ENCODE measurements at places on chromosomes 11 and 22. TPM values are rescaled to one million over a fixed set of nuclear protein-coding genes. Genes with fewer than 3 reads are reported as not detected.

Gene KDELR3
- polyA plus RNA-seq: 11.0 TPM

GRCh38 chr11:43377389-43377788 lies 18.7 kb downstream of the TTC17 start:
- no peak for DNase-seq

DNA sequence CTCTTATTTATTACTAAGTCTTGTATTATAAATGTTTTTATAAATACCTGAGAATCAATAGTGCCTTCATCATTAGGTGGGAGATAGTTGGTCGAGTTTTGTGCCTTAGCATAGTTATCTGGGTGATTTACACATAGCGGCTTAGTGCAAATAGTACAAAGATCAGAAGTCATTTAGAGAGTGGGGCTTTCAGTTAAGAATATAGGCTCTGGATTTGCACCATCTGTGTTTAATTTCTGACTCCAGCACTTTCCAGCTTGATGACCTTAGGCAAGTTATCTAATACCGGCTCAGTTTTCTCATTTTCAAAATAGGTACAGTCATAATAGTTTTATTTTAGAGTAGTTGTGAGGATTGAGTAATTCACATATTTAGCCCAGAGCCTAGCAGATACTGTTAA lies 26.4 kb downstream of the PDE3B start:
- DNase-seq: no peak

- no peak for DNase-seq
Measured at GRCh38 chr11:1748636-1749394, 1.6 kb downstream of the IFITM10 start.

GRCh38 chr11:59192446-59193020 lies 20.2 kb downstream of the MPEG1 start:
- no peak for DNase-seq

Gene OR52E5
- polyA plus RNA-seq: not detected

DNA sequence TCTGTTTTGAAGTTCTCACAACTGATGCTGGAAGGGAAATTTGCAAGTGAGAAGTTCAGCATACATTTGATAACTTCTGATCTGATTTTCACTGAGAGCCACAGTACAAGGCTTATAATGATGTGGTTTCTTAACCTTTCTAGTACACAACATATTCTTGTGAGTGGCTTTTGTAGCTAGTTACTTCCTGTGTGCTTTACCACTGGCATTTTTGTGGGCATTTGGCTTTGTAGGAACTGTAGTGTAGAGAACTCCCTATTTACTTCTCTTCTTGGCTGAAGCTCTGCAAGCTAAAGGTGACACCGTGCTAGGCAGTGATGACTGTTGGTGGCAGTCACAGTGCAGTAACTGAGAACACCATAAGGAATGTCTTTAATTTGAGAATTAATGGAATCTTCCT lies 14.9 kb downstream of the USP47 start:
- no peak for DNase-seq

DNA sequence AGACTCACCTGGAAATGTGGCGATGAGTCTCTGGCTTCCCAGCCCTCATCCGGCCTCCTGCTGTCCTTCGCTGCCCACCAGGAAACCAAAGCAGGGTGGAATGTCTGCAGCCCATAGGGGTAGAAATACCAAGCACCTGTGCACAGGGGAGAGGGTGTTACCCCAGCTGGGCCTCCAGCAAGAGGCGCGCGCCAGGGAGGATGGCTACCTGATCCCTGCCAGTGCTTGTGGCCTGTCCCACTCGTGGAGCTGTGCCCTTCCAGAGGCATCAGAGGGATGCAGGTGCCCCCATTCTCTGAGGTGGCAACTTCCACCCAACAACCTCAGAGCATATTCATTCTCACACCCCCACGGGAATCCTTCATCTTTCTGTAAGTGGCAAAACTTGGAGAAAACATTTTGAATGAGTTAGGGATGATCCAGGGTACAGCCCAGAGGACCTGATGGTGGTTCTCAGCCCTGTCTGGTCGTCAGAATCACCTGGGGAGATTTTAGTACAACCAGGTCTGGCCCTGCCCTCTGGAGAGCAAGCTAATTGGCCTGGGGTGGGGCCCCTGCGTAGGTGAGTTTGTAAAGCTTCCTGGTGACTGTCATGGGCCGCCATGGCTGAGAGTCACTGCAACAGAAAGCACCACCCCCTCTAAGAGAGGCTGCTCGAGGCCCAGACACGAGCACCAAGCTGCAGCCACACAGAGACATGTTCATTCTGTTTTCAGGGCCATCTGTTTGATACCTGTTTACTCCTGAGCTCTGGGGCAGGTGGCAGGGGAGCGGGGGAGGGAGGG lies 9.9 kb downstream of the SUN2 start:
- DNase-seq: no peak

Gene OR51B4
- 0.35 TPM for polyA plus RNA-seq

Gene CKAP5
- polyA plus RNA-seq: 124 TPM

- DNase-seq: peak; percentile 86
Measured at GRCh38 chr11:1401656-1402221, 12.0 kb downstream of the BRSK2 start.

DNA sequence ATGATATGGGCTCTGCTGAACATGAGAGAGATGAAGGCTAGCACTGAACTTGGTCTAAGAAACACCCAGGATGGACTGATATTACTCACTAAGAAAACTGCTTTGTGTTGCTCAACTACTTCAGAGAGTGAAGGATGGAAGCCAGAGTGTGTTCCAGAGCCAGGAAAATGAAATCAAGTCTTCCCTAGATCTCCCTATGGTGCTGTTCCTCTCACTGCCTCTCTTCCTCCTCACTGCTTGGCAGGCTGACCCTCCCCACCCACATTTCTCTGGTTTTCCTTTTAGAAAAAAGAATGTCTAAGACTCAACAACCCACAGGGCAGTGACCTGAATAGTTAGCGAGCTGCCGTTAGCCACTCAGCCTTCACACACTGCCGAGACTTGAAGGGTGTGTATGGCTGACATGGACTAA lies 65.6 kb downstream of the CCDC81 start:
- DNase-seq: no peak

DNA sequence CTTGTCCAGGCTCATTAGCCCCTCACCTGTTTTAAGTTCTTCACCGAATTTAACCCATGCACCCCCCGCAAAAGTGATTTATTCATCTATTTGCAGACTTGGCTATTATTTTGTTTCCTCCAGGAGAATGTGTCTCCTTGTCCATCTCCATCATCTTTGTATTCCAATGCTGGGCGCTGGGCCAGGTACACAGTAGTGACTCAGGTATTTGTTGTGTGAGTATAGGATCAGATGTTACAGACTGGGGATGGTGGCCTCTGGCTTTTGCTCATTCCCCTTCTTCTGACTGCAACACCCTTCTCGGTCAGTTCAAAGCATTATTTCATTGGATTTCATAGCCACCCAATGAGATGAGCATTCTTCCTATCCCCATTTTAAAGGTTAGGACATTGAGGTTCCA lies 408.2 kb downstream of the MN1 start:
- no peak for DNase-seq

- no peak for DNase-seq
Measured at GRCh38 chr11:37786214-37786755, 1188.2 kb upstream of the RAG2 start.

DNA sequence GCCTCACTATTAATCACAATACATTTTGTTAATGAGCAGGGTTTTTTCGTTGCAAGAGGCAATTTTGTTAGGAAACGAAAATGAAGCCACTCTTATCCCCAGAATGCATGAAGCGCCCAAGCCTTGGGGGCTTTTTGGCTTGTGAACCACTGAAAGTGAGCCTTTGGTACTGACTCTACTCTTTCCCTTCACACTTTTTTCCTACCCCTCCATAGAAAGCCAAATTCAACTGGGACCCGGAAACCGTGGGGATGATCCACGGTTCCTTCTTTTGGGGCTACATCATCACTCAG lies 4.8 kb downstream of the SLC17A6 start:
- no peak for DNase-seq

Gene E2F8
- polyA plus RNA-seq: 11.4 TPM

DNA sequence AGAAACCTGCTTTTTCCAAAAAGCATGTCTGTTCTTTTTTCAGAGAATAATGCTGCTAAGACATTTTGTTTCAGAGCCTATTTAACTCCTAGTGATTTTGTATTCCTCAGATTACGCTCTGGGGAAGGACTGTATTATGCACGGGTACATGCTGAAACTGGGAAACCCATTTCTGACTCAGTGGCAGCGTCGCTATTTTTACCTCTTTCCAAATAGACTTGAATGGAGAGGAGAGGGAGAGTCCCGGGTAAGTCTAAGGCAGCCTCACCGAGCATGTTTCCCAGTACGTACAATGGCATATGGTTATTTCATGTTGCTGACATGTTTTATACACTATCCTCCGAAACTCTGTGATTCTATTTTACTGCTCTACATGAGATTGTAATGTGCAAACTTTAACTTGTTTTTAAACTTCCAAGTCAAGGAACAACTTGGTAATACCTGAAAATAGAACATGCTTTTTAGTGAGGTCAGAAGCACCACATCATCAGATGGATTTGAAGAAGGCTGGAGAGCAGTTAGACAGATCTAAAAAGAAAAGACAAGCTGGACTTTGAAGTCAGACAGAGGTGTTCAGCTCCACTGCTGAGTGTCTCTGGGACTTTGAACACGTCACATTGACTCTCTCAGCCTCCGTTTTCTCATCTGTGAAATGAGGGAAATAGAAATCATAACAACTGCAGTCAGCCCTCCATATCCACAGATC lies 23.7 kb upstream of the MYO18B start:
- DNase-seq: no peak

DNA sequence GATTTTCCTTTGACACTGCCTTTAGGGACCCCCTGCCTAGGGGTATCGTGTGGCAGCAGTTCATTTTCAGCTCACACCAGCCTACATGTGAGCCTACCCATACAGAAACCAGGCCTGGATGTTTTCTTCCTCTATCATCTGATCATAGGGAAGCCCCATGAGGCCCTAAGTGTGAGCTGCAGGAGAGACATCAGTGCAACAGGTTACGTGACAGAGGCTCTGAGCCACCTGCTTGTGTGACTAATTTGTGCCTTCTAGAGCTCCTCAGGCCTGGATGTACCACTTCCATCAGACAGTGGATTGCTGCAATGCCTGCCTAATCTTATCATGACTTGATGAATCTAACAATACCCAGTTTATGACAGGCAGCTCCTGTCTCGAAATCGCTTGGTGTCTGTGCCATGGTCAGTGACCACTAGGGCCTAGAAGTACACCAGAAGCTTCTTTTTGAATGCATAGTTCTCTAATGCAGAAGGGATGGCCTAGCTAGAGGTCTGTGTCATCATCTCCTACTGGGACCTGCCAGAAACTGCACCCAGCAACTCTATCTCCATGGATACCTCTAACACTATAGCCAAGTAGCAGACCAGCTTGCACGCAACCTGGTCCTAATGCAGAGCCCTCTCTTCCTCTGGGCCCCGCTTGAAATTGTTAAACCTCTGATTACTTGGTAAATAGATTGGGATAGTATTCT lies 109.7 kb upstream of the CLPB start:
- DNase-seq: no peak

DNA sequence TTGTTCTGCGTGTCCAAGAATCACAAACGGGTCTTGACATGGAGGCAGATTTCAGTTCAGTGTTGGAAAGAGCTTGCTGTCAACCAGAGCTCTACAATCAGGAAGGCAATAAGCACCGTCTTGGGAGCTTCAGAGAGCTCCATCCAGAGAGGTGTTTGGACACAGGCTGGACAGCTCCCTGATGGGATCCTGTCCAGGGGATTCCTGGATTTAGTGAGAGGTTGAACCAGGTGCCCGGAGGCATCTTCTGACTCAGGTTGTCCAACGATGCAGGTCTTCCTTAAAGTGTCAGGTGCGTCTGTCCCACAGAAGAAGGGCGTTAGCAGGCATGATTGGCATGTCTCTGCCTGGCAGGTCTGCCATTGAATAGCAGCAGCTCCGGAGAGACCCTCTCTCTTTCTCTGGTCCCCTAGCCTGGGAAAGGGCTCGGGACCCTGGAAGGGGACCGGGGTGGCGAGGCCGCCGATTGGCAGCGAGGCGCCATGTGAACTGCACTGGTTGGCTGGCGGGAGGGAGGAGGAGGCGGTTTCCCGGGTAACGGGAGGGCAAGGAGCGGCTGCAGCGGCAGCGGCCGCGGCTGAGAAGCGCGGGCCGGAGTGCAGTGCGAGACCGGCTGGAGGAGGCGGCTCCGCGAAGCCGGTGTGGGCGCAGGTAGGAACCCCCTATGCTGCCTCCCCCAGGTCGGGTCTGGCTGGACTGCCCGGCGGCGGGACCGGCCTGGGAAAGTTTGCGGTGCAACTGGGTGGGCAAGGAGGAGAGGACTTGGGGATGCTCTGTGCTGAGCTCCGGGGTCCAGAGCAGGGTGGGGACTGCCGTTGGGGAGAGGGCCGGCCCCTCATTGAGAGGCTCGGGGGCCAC lies 104.1 kb upstream of the E2F8 start:
- no peak for DNase-seq

DNA sequence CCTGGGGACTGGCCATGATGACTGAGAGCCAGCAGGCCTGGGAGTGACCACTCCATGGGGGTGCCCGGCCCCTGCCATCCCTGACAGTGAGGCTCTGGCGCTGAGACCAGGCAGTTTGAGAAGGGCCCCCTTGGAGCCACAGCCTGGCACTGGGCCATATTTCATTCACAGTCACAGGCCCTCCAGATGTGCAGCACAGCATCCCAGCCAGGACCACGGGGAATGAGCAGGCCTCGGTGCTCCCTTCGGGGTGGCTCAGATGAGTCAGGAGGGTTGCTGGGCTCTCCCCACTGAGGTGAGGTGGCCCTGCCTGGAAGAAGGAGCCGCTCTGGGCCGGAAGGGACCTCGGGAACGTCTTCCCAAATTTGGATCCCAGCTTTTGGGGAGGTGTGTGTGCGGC lies 53.0 kb downstream of the GRAMD4 start:
- no peak for DNase-seq

GRCh38 chr11:110430267-110431050 lies 711 bp downstream of the FDX1 start:
- peak; percentile 27 for DNase-seq

GRCh38 chr11:41237382-41237781 lies 222.1 kb downstream of the LRRC4C start:
- DNase-seq: peak; percentile 33

DNA sequence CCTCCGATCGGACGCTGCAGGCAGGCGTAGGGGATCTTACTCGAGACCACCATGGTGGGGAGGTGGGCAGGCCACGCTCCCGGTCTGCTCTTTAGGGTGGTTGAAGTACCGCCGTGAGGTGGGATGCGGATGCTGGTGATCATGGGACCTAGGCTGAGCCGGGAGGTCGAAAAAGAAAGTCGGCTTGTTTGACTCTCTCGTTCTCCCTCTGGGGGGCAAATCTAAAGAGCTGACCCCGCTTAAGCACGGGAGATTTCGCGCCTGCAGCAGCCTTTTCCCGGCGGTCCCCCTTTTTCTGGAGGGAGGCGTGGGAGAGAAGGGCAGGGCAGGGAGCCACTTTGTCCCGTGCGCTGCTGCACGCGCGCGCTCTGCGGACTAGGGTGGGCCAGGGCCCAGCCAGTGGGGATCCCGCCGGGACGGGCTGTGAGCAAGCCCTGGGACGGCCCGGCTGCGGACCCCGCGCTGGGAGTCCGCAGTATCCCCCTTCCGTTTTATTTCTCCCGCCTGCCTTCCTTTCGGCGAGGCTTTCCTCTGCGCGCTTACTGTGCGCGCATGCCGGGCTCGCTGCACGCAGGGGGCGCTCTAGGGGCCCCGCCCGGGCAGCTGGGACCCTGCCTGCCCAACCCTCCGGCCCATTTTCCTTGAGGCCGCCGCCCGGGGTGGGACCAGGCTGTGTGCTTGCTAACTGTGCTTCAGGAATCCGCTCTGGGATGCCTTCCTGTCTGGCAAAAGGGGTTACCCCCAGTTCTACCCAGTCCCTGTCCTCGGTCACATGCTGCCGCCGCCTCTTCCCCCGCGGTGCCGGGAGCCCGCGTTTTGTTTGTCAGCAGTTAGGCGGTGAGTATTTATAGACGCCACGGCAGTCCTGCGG lies 81.0 kb downstream of the PRR5L start:
- no peak for DNase-seq

All from left kidney (tissue), 8 donors.